ENCODE measurements at places on chromosomes 6 and 20. TPM values are rescaled to one million over a fixed set of nuclear protein-coding genes. Genes with fewer than 3 reads are reported as not detected.

ESR1 gene
- 5.2 TPM for total RNA-seq

GNAS-AS1 gene
- 0.88 TPM for total RNA-seq

TRAPPC3L gene
- total RNA-seq, result not detected

DNA sequence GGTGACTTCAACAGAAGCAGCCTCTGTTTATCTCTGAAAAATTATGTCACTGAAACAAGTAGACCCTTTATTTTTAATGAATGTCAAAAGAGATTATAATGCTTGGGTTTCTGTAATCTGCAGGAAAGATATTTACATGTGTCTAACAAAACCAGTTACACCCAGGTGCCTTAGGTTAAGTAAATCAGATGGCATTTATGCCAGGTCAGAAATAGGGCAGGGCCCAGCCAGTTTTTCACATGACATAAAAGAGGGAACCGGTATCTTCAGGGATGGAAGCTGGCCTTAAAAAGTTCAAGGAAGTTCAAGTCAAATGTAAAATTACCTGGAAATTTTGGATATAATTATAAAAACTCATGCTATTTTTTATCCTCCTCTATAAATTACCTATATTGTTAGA, 14.2 kb upstream of the ENPP4 start:
- no peaks in the 10 kb centered on the region for H3K27me3 ChIP-seq
- no peak overlapping the region for H3K27ac ChIP-seq
- no peaks in the 10 kb centered on the region for H3K36me3 ChIP-seq
- H3K4me1 ChIP-seq, result no peaks in the 10 kb centered on the region
- H3K4me3 ChIP-seq, result no peak overlapping the region
- DNase-seq, result no peak

DNA sequence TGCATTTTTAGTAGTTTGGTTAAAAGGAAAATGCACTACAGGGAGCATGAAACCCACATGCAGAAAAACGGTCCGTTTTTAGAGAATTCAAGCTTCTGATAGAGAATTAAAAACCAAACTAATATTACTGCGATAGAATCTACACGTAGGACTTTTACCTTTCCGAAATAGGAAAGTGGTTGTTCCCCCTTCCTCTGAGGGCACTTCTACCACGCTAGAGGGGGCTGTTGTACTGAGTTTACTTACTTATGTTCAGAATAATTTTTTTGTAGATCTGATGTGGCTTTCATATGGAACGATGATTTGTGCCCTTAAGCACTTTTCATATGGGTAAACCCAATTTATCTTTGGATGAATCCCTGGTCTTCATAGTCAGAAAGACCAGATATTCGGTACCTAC, 264.3 kb upstream of the PLN start:
- DNase-seq, result peak; percentile 57
- no peak overlapping the region for H3K4me3 ChIP-seq

- DNase-seq, result no peak
- no peak overlapping the region for H3K27ac ChIP-seq
- no peaks in the 10 kb centered on the region for H3K27me3 ChIP-seq
- H3K4me1 ChIP-seq, result no peaks in the 10 kb centered on the region
- H3K4me3 ChIP-seq, result no peak overlapping the region
- H3K36me3 ChIP-seq, result peaks cover 14% of the 10 kb centered on the region
These were observed 365.8 kb downstream of the ESR1 start for GRCh38 chr6:152173321-152173720.

DNA sequence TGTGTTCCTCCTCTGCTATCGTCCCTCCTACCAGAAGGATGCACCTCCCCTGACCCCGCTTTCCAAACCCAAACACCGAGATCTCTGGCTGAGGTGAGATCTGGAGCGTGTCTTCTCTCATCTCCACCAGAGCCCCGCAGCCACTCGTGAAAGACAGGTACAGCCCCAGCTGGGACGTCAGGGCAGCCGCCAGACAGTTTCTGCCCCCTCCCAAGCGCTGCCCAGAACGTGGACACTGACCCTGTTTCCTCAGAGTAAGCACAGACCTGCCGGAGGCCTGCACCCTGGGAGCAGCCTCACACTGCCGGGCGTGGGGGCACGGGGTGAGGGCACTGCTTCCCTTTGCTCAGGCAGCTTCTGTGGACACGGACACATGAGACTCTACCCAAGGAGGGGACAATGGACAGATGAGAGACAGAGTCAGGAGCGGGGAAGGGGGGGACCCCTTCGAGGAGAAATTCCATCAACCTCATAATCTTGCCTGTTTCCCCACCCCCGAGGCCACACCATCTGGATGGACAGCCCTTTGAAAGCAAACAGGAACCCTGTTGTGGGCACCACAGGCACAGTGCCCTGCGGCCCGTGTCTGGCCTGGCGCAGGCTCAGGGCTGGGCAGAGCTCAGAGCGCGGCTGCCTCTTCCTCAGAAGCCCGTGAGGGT, 210.6 kb downstream of the DLL1 start:
- no peaks in the 10 kb centered on the region for H3K4me1 ChIP-seq
- DNase-seq, result no peak
- H3K36me3 ChIP-seq, result no peaks in the 10 kb centered on the region

- H3K27ac ChIP-seq, result no peak overlapping the region
- H3K4me1 ChIP-seq, result no peaks in the 10 kb centered on the region
- H3K36me3 ChIP-seq, result no peaks in the 10 kb centered on the region
- no peak overlapping the region for H3K4me3 ChIP-seq
- DNase-seq, result no peak
These were observed 10.6 kb upstream of the IL17F start for GRCh38 chr6:52254731-52255378.

DNA sequence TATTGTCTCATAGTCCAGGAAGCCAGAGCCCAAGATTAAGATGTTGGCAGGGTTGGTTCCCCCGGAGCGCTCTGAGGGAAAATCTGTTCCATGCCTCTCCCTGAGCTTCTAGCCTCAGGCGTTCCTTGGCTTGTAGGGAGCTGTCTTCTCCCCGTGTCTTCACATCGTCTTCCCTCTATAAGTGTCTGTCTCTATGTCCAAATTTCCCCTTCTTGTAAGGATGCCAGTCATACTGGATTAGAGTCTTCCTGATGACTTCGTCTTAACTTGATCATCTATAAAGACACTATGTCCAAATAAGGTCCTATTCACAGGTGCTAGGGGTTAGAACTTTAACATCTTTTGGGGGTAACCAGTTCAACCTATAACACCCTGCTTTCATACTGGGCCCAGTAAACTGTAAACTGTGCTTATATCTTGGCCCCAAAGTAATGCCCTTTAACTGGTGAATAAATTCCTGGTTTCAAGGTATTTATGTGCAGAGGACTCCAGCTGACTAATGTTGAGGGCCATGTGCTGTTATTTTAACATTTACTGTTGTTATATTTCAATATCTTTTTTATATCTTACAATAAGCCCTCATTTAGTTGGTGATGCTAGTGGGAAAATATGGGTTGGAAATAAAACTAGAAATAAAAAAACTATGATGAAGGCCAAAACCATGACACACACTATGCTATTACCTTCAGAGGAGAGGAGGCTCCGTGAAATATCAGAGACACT, 101.7 kb upstream of the IYD start:
- H3K27ac ChIP-seq, result no peak overlapping the region
- H3K36me3 ChIP-seq, result no peaks in the 10 kb centered on the region
- H3K4me1 ChIP-seq, result no peaks in the 10 kb centered on the region

DNA sequence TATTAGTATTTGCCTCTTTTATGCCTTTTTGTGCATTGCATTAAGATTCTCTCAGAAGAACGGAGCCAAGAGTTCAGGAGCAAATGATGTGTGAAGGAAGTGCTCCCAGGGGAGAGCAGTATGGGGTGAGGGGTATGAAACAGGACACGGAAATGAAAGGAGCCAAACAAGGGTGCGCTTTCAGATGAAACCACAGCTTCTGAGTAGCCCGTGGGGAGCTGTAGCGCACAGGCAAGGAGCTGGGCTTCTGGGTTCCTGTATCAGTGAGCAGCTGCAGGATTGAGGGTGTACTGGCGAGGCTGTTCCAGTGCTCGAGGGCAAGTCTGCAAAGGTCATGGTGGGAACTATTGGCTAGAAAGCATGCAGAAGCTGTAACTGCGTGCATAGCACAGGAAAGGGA, 25.4 kb downstream of the ANKEF1 start:
- H3K27me3 ChIP-seq, result no peaks in the 10 kb centered on the region
- DNase-seq, result peak; percentile 38
- H3K4me1 ChIP-seq, result no peaks in the 10 kb centered on the region
- no peak overlapping the region for H3K27ac ChIP-seq
- H3K4me3 ChIP-seq, result no peak overlapping the region

DNA sequence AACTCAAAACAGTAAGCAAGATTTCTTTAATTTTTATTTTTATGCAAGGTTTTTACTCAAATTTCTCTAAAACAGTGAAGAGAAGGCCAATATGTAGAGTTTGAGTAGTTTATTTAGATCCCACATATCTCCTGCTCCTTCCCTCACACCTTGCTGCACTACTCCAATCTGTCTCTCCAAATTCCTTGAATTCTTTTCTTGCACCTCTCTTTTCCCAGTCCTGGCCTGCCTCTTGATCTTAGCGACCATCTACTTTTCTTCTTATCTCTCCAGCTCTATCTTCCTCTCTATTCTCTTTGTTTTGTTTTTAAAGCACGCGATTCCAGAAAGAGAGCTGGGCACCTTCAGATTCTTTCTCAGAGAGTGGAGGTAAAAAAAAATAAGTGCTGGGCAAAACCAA, 86.7 kb upstream of the KCNQ5 start:
- no peaks in the 10 kb centered on the region for H3K4me1 ChIP-seq
- H3K27me3 ChIP-seq, result no peaks in the 10 kb centered on the region
- H3K36me3 ChIP-seq, result no peaks in the 10 kb centered on the region
- no peak for DNase-seq
- H3K27ac ChIP-seq, result no peak overlapping the region
- H3K4me3 ChIP-seq, result no peak overlapping the region

- no peak overlapping the region for H3K27ac ChIP-seq
- no peak overlapping the region for H3K4me3 ChIP-seq
- no peak for DNase-seq
- no peaks in the 10 kb centered on the region for H3K4me1 ChIP-seq
These were observed 160.0 kb downstream of the COL21A1 start for GRCh38 chr6:56087421-56087820.

- H3K4me3 ChIP-seq, result no peak overlapping the region
- no peak for DNase-seq
- peaks cover 5% of the 10 kb centered on the region for H3K36me3 ChIP-seq
- H3K27me3 ChIP-seq, result no peaks in the 10 kb centered on the region
- no peak overlapping the region for H3K27ac ChIP-seq
- no peaks in the 10 kb centered on the region for H3K4me1 ChIP-seq
These were observed 110.4 kb downstream of the MYB start for GRCh38 chr6:135291288-135292076.
